Aorta (tissue), 5 donors: ENCODE measurements at places on chromosomes 11 and 22. TPM values are rescaled to one million over a fixed set of nuclear protein-coding genes. Genes with fewer than 3 reads are reported as not detected.

Gene PHLDA2
- total RNA-seq, result 6.4 TPM

DNA sequence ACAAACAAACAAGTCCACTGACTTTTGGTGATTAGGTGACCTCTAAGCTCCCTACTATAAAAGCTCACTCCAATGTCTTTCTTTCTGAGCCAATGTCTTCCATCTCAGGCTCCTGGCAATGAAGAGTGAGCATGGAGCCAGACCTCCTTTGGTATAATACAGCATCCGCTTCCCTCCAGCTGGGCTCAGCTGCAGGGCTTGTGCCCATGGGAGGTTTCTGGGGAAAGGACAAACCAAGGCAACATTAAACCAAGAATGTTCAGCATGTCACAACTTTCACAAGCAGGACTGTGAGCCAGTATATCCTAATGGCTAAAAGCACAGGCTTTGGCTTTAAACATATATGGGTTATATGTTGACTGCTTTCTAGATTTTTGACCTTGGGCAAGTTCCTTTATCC lies 58.8 kb downstream of the EHF start:
- DNase-seq, result no peak

Gene E2F8
- 0.29 TPM for total RNA-seq

DNA sequence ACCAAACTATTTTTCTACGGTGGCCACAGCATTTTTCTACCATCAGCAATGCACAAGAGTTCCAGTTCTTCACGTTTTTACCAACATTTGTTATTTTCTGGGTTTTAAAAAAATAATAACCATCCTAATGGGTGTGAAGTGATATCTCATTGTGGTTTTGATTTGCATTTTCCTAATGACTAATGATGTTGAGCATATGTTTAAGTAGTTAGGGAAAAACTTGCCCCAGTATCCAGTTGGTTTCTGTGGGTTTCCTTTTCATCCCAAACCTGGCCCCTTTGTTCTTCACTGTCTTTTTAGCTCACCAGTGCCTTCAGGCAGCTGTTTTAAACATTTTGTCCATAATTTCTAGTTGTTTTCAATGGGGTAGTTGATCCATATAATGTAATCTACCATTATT lies 14.7 kb upstream of the PTS start:
- DNase-seq, result no peak

Gene SULT4A1
- not detected for total RNA-seq

Gene HSPB2
- 24.8 TPM for total RNA-seq

DNA sequence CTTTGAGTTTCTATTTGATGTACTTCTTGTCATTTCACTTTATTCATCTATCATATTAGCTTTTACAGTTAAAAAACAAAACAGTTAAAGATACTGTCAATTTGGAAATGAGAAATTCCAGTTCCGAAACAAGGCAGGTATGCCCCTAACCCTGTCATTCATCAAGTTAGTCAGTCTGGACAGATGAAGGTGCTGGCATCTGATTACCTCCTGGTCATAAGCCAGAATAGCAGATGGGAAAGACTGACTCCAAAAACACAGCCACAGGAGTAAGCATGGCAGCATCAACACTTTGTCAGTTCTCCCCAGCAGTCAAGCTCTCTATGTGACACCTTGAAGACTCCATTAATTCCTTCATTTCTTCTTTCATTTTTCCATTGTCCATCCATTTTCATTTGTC lies 4.3 kb downstream of the LRRC51 start:
- DNase-seq, result no peak

DNA sequence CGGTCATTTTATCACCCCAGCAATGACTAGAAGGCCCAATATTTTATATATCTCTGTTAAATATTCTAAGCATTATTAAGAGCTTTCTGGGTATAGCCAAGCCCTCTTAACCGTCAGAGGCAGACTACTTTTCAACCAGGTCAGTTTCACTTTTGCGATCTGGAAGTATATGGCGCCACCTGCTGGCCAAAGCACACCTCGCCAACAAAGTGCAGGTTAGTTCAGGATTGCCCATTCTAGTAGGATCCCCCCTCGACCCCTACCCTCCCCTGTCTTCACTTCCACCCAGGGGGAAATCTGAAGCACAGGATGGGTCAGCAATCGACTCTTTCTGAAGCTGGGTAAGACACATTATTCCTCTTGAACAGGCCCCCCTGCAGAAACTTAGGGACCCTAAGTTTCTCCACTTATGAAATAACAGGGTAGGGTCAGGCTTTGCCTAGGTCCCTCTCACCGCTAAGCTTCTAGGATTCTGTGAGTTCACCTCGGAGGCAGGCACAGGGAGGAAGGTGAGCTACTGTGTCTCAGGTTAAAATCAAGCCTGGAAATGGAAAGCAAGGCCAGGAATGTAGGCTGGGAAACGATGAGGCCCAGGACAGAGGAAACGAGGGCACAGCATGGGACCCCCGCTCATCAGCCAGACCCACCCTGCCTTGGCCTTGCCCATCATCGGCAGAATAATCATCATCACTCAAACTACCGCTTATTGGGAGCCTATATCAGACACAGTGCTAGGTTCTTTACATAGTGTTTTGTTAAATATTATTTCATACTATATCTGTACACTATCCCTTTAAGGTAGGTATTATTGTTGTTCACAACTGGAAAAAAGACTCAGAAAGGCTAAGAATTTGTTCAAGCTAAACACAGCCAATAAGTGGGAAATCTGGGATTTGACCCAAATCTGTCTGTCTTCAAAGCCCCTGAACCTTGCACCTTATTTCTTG lies 35.6 kb downstream of the KCNJ1 start:
- peak; percentile 85 for DNase-seq

DNA sequence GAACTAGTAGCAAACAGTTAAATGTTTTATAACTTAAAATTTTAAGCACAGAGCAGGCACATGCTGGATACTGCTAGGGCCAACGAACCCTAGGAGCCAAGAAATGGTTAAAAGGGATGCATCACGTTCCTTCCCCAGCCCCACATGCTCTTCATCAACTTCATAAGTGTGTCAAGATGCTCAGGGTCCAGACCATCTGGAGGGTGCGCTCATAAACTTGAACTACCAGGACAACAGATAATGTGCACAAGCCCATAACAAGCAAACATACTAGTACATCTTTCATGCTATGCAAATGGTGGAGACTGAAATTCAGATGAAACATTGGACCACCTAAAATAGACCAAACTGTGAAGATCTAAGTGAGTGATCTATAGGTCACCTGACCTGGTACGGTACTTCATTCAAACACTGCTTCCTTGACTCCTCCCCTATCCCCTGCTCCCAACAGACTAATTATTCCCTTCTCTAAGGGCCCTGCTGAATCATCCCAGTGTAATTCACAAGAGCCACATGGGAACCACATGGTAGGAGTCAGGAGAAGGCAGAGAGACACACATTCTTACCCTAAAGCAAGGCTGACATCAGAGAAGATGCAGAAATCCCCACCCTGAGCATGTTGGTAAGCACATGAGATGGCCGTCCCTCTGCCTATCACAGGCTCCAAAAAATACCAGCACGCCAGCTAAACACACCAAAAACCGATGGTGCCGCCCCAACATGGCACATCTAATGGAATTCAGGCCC lies 83.9 kb downstream of the ETS1 start:
- no peak for DNase-seq

Gene HBE1
- total RNA-seq, result not detected
